ENCODE measurements at places on chromosomes 6 and 20.
A peak's percentile ranks its signal among the peaks of the same experiment; 100 is the strongest.

GRCh38 chr6:89950879-89951391 lies 56.7 kb downstream of the GJA10 start:
- DNase-seq: no peak

- no peak for DNase-seq
Measured at GRCh38 chr6:54772610-54773009, 74.0 kb upstream of the FAM83B start.

DNA sequence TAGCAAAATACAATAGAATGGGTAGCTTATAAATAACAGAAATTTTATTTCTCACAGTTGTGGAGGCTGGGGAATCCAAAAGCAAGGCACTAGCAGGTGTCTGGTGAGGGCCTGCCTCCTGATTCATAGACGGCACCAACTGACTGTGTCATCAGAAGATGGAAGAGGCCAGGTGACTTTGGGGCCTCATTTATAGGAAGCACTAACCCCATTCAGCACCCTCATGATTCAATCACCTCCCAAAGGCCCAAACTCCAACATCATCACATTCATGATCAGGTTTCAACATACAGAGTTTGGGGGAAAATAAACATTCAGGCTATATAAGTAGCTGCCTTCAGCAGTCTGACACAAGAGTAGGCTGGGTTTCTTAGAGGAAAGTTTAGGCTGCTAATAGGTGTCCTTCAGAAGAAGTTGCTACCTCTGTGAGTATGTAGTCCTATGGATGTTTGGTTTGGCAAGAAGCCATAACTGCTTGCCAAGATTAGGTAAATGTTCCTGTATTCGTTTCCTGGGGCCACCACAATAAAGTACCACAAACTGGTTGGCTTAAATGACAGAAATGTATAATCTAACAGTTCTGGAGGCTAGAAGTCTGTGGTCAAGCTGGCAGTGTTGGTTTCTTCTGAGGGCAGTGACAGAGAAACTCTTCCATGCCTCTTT lies 48.8 kb downstream of the NT5E start:
- DNase-seq: no peak

GRCh38 chr20:35563834-35564233 lies 22.0 kb downstream of the ERGIC3 start:
- no peak for DNase-seq

- DNase-seq: no peak
Measured at GRCh38 chr6:30481211-30481964, 7.9 kb upstream of the HLA-E start.

DNA sequence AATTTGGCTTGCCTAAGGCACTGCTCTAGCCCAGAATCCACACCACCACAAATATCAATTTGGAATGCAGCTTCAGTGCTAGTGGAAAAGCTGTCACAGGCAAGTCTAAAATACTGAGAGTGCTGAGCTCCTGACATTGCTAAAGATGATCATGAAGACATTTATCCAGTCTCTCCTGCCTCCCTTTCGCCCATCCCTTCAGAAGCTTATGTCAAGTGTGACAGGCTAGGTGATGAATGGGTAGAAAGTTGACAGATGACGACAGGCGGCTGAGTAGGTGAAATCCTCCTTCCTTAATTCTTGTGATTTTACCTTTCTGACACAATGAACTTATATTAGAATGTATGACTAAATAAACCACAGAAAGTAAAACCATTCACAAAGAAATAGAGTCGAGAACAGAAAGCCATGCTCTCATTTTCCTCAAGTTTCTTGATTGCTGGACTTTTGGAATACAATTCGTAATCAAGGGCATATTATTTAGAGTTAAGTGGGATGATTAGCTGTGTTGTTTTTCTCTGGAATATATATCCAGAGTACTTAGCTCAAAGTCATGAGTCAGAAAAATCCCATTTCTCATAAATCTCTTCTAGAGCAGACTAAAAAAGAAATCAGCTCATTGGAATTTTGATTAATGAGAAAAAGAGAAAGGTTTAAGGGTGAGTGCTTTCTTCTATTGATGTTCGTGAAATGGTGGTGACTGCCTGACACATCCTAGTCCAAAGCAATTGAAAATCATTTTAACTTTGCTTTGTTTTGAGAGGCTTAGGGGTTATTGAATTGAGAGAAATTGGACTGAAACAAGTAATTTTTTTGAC lies 1228.2 kb upstream of the CITED2 start:
- peak; percentile 7 for DNase-seq

- DNase-seq: no peak
Measured at GRCh38 chr6:9583753-9584352, 831.0 kb downstream of the TFAP2A start.

DNA sequence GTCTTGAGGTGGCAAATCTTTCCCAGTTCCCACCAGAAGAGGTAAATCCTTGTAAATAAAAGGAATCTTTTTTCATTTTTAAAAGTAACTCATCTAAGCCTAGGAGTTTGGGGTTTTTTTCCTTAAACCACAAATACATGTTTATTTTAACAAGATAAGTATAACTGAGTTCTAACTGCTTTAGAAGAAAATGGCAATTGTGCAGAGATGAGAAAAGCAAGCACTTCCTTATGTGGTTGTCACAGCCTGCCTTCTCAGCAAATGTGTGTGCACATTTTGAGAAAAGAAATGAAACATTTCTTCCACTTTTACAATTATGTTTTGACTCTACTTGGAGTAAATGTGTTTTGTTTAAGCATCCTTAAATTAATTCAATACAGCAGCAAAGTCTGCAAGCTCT lies 17.7 kb downstream of the HCK start:
- DNase-seq: no peak

DNA sequence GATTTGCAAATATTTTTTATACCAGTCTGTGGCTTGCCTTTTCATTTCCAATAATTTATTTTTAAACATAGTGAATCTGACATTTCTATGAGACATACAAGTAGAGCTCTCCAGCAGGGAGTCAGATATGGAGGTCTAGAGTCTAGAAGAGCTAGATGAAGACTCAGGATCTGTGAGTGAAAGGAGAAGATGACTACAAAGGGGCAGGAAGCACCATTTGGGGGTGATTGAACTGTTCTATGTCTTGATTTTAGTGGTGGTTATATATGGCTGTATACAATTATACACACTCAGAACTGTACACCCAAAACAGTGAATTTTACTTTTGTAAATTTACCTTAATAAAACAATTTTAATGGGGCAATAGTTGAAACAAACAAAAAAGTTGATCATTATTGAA lies 127.9 kb upstream of the BACH2 start:
- DNase-seq: no peak

- no peak for DNase-seq
Measured at GRCh38 chr6:6402591-6402990, 82.1 kb upstream of the F13A1 start.

GRCh38 chr6:134039116-134039515 lies 13.3 kb downstream of the SLC2A12 start:
- DNase-seq: no peak

DNA sequence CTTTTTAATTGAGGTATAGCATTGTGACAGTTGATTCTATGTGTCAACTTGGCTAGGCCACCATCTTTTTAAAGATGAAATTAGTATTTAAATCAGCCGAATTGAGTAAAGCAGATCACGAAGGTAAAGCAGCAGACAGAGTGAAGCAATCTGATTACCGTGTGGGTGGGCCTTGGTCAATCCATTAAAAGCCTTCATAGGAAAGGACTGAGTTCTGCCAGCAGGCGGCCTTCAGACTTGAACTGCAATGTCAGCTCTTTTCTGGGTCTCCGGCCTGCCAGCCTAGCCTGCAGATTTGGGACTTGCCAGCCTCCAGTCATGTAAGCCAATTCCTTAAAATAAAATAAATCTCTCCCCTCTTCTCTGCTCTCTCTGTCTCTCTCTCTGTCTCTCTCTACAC lies 22.4 kb upstream of the TGM2 start:
- no peak for DNase-seq

DNA sequence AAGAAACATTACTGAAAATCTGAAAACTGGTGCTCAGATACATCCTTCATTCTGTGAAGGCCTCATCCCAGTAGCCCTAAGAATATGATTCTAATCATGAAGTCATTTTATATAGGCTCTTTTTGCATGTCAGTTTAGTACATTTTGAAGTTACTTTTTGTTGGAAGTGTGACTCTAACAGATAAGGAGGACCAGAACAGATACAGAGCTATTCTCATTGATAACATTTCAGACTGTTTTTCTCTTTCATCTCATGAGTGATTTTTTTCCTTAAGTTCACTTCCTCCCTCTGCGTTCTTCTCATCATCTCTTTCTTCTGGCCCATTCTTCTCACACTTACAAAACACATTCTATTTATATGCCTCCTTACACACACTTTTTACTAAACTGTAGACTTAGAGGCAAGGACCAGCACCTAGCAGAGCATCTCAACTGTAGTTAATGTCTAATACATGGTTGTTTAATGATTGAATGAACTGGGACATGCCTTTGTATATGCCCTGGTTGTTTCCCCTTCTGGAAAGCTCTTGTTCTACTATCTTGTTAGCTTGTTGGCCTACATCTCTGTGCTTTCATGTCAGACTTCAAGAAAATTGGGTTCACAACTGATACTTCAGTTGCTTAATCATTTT lies 8.7 kb downstream of the CTNNBL1 start:
- no peak for DNase-seq

DNA sequence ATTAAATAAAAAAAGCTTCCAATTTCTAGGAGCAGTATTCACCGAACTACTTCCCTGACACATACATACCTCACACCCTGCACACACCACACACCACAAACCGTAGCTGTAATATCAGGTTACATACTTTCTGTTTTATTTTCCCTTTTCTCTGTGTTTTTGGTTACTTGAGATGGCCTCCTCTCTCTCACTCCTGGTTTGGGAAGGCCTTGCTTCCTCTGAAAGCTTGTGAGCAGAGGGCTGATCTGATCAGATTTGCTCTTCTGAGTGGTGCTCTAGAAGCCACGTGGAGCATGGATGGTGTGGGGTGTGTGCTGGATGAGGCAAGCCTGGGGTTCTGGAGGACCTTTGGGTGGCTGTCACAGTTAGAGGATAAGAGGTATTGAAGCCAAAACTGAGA lies 20.9 kb downstream of the UTRN start:
- no peak for DNase-seq

DNA sequence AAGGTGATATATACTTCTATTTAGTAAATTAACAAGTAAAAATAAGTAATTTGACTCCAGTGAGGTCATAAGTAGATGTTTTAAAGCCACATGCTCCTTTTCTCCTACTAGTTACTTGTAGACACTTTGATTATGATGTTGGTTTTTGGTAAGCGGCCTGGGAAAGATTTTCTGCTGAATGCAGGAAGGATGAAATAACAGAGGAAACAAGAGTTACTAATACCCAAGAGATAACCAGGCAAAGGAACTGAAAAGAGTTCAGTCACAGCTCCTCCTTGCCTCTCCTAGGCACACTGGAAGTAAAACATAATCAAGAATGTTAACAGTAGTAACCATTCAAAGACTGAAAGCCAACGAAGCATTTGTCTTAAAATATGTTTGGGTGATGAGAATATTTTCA lies 203.3 kb downstream of the RNGTT start:
- DNase-seq: no peak

- DNase-seq: no peak
Measured at GRCh38 chr6:165694296-165694695, 31.3 kb upstream of the PDE10A start.

DNA sequence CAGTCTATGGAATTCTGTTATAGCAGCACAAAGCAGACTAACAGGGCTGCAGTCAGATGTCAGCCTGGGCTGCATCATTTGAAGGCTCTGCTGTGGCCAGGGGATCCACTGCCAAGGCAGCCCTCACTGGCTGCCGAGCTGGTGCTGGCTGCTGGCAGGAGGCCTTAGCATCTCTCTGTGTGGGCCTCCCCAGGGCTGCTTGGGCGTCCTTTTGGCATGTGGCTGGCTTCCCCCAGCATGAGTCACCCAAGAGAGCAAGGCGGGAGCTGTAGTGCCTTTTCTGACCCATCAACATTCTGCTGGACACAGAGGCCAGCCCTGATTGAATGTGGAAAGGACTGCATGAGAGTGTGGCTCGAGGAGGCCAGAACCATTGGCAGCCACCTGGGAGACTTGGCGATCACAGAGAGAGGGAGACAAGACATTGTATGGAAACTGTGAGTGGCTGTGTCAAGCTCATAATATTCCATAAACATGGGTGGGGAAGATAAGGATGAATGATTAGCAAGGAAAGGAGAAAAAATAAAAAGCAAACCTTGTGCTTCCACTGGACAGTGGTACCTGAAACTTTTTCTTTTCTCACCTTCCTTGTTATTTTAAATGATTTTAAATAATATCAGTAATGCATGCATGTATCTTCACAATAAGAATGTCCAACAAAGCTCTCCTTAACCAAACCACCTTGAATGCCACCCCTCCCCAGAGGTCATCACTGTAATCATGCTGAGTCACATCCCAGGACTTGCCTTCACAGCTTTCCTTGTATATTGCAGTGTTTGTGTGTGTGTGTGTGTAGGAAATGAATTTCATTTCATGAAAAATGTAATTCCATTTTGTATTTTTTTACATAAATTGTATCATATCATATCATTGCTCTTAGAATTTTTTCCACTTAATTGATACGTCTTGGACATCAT lies 55.0 kb upstream of the VSX1 start:
- DNase-seq: peak; percentile 83

Data from Ammon's horn (tissue), 1 donor.